GM12864 (cell line): ENCODE measurements at places on chromosomes 3 and 15.

GRCh38 chr15:101288905-101289513 lies 6.0 kb downstream of the SNRPA1 start:
- no peak for DNase-seq

DNA sequence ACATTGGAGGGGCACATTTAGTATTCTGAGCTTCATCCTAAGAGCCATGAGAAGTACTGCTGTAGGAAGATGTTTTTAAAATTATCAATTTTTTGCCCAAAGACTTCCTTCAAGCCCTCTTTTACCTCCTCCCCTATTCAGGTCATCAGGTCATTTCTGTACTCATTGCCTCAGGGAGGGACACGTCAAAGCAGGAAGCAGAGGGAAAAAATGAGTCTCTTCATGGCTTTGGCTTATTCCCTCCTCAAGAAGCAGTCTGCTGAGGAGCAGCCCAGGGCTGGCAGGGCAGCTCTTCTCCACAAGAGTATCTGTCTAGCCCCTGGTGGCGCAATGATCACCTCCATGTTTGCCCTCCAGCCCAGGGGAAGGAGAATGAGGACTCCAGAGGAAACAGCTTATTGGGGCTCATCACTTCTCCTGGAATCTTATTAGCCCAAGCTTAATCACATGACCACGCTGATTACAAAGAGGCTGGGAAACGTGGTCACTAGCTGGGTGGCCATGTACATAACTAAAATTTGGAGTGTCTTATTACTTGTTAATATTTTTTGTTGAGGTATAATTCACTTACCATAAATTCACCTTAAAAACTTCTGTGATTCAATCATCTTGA lies 44.2 kb upstream of the GATA2 start:
- DNase-seq = no peak

DNA sequence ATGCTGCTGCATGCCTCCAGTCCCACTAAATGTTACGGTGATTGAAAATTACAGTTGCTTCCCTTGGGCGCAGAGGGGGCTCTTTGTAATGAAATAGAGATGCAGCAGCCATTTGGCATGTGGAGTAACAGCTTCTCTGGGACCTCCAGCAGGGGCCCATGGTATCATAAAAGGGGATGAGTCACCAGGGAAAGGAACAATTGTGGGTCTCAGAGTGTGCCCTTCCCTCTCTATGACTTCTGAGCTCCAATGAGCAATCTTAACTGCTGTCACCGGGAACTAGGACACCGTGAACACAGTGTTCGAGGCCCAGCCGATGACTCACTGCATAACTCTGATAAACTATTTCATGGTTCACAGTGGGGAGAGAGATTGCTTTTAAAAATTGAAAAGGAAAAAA lies 164.8 kb upstream of the NUDT16 start:
- no peak for DNase-seq

GRCh38 chr3:71784201-71784913 lies 591 bp downstream of the PROK2 start:
- no peak for DNase-seq

DNA sequence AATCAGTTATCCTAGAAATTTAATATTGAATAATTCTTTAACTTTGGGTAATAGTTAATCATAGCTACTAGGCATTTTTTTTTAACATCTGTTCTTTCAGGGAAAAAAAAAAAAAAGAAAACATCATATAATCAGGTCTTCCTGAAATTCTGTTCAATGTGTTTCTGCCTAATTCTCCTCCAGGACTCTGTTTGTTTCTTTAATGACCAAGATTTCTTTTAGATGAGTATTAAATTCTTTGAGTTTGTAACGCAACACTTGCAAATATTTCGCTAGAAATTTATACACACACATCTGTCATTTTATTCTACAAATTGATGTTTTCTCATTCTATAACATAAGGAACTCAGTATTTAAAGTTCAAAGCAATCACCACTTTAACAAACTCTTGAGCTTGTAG lies 56.7 kb downstream of the ALCAM start:
- DNase-seq = no peak

- DNase-seq = no peak
Observed at GRCh38 chr15:64979252-64979710, 10.4 kb downstream of the SPG21 start.

DNA sequence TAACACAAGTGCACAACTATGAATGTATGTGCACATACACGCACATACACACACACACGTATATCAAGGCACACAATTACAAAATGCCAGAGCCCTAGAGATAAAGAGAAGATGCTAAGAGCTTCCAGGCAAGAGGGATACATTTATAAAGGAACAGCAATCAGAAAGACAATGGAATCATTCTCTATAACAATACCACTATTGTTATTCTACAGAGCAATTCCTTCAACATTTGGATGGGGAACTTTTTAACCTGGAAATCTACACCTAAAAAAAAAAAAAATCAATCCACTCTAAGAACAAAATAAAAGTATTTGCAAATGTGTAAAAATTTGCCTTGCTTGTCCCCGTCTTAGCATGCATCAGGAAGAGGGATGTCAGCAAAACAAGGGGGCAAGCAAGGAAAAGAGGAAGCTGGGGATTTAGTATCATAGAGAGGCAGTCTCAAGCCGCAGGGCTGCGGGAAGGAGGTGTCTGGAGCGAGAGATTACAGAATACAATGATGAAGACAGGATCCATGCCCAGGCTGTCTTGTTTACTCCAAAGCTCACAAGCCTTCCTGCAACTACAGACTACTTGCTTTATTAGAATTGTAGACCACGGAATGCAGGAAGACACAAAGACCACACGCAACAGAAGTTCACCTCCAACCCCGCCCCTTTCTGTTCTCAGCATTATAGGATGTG lies 220.2 kb downstream of the NTRK3 start:
- DNase-seq = no peak

GRCh38 chr15:89018207-89018606 lies 70.0 kb upstream of the ABHD2 start:
- no peak for DNase-seq

DNA sequence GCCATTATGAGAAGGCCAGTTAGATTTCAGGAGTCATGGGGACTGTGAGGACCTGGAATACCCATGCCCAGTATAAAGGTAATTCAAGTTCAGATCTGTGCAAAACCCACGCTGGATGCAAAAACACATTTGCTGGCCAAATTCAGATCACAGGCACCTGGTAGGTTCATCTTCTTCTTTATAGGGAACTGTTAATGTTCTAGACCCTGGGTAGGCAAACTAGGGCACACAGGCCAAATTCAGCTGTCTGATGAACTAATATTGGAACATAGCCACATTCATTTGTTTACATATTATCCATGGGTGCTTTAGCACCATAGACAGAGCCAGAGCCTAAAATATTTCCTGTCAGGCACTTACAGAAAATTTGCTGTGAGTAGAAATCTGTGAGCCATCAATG lies 241.4 kb downstream of the PTPRG start:
- DNase-seq = no peak

DNA sequence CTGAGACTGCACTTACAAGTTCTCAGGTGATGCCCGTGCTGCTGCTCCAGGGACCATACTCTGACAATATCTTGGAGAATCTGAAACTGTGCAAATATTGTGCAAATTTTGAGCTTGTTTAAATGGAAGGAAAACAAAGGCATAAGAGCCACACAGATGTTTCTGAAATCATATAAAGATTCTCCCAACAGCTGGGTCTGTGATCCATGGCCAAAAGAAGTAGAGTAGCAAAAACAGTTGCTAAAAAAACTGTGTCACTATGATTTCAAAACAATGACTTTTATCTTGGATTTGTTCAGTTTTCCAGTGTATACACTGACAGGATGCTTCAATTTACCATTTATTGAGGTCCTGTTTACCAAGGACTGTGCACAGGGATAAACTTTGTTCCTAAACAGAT lies 25.3 kb downstream of the NPTN start:
- DNase-seq = no peak

- DNase-seq = no peak
Observed at GRCh38 chr15:55902981-55903380, 90.4 kb downstream of the NEDD4 start.

DNA sequence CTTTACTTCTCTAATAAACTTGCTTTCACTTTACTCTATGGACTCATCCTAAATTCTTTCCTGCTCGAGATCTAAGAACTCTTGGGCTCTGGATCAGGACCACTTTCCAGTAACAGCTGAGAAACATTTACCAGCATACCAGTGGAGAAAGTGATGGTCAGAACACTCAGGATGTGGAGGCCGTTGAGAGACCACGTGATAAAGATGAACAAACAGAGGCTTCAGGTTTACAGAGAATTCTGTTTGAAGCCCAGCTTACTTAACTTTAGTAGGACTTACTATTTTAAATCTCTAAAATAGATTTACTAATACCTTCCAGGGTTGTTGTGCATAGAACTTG lies 57.0 kb downstream of the FRMD4B start:
- no peak for DNase-seq

- no peak for DNase-seq
Observed at GRCh38 chr3:117483839-117484238, 774.3 kb downstream of the TUSC7 start.

- no peak for DNase-seq
Observed at GRCh38 chr3:52268036-52268435, 10.4 kb downstream of the WDR82 start.

DNA sequence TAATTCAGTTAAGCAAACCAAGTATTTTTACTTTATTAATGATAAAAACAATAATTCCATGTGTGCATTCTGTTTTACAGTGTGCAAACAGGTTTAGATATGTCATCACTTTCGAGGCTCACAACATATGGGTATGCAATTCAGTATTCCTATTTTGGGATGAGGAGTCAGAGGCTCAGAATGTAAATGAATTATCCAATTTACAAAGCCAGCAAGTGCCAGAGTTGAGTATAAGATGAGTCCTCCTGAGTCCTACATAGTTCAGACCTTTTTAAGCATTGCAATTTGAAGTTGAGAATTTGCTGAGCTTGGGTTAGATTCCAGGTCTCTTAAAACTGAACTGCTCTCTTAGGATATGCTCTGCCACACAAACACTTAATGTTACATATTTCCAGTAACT lies 424.2 kb upstream of the ROBO2 start:
- no peak for DNase-seq

DNA sequence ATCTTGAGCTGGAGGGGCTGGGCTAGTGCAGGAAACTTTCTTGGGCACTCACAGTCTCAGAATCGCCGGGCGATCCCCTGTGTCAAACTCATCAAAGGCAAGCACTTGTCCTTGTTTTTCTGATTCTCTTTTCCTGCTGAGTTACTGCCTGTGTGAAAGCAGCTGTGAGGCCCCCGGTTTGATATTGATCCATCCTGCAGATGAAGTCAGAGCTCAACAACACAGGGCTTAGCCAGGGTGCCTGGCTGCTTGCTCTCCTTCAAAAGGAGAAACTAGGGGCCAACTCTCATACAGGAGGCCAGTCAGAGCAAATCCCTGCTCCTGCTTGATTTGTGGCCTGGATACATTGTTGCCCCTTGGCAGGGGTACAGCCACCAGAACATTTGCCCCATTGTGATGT lies 22.9 kb downstream of the CLSTN2 start:
- no peak for DNase-seq

DNA sequence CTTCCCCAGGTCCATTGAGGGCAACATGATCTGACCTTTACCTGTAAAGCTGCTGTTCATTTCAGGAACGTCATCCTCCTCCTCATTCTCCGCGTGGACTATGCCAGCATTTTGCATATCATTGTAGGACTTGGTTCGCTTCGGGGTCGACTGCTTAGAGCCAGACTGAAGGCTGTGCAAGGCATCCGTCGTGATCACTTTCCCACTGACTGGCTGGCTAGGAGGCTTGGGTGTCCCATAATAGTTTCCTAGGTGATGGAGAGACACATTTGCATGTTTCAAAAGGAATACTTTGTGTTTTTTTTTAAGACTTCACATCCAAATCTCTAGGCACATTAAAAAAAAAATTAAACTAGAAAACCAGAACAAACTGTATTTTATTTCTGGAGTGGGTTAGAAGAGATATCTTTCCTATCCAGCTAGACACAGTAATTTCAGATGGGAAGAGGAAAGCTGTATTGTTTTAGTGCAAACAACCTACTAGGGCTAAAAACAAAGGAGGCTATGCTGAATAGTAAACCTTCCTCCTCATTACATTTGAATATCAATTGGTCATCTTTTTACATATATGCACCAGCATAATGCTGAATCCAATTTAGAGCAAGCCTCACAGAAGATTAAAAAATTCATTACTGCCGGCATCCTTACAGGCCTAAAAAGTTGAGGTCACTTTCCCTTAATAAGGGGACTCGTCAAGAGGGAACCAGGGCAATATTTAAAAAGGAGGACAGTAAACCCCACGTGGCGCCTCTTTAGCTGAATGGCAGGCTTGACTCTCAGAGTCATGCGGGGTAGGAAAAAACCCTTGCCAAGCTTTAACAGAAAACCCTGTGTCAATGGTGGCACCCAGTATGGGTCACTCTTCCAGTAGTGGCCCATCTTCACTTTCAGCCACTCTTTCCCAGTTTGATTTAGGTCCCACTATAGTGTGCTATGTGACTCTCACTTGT lies 559.9 kb downstream of the MAGI1 start:
- no peak for DNase-seq

- no peak for DNase-seq
Observed at GRCh38 chr3:64039981-64040733, 16.9 kb upstream of the PSMD6 start.

GRCh38 chr3:140166861-140167599 lies 232.0 kb downstream of the CLSTN2 start:
- DNase-seq = no peak

DNA sequence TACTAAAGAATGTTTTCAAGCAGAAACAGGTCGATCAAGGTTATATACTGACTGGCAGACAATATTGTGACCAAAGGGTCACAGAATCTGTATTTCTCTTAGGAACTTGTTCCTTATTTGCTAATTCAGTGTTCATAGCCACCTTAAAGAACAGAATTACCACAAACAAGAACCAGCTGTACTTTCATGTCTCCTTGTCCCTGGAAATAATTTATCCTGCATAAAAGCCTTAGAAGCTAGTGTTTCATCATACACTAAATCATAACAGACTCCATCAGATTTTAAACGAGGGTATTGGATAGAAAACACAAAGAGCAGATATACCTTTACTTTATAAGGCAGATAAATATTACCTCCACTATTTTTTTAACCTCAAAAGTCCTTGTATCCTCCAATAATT lies 6.4 kb downstream of the DNAJC19 start:
- no peak for DNase-seq

GRCh38 chr3:35679409-35680080 lies 40.2 kb downstream of the ARPP21 start:
- no peak for DNase-seq

GRCh38 chr3:58560771-58561311 lies 16.4 kb downstream of the FAM107A start:
- no peak for DNase-seq

DNA sequence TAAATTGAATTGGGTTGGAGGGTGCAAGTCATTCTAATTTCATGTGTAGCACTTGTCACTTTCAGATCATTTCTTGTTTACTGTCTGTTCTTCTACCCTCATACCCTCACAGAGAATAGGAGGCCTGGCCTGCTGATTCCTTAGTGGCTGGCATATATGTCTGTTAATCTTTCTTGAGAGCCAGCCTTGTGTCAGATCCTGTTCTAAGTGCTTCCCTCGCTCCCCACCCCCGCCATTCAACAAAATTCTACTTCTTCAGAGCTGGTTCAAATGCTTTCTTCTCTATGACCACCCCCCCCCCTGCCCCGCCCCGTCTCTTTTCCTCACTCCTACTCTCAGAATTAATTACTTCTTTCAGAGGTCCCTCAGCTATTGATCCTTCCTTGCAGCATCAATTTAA lies 1.5 kb upstream of the U2SURP start:
- no peak for DNase-seq
